ENCODE measurements at places on chromosomes 5 and 9.
A peak's percentile ranks its signal among the peaks of the same experiment; 100 is the strongest.

DNA sequence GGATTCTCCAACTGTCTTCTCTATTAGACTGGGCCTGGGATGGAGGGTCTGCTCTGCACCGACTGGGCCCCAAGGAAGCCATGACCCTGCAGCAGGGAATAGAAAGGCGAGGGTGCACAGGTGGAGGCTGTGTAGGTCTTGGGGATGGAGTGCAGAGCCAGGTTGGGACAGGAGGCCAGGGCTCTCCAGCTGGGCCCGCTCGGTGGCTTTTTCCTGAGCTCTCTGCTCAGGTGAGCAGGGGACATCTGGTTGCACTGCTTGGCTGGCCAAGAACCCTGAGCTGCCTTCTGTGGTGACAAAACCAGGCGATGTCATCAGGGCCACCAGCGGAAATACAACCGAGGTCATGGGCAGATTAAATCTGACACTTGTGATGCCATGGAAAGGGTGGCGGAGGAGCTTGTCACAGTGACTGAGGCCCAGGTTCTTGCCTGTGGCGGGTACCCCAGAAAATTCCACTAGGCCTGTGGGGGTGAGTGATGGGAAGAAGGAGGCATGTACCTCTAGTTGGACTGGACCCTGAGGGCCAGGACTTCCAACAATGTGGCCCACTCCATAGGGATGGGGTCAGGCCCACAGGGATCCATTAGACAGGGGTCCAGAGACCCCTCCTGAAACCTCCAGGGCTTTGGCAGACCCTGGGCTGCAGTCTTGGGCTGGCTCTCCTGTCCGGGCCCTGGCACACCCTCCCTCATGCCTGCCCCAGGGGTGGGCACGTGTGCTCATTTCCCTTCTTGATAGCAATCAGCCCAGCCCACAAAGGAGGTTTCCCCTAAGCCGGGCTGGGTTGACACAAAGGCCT, 4.4 kb upstream of the IL3 start:
- DNase-seq = peak; percentile 61

DNA sequence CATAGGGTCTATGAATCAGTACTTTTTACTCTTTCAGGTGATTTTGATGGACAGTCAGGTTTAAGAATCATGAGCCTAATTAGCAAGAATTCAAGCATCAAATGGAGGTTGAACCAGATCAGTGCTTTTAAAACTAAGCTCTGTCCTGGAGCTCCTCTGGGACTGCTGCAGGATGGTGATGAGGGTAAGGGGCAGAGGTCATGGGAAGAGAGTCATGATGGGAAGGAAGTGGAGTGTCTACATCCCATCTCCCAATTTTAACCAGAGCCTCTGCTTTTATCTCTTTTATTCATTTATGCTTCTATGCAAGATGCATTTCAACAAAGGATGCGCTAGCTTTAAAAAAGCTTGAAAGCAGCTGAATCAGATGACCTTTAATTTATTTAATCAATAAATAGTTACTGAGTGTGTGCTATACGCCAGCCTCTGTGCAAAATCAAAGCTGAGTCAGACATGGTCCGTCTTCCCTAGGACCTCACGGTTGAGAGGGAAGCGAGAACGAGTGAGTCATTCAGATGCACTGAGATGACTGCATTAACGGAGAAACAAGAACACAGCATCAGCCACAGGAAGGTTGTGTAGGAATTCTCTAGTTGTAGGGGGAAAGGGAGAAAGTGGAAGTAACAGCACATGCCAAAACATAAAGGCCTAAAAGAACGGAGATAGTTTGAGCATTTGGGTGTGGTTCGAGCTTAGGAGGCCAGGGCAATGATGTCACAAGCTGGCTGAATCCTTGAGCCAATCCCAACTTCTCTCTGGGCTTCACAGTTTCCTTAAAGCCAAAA, 441.6 kb upstream of the BRINP1 start:
- DNase-seq = no peak

- DNase-seq = no peak
These were observed 48.9 kb downstream of the IL31RA start for GRCh38 chr5:55900068-55900467.

GRCh38 chr9:75186767-75187380, 98.6 kb downstream of the OSTF1 start:
- DNase-seq = no peak

GRCh38 chr5:87069974-87070608, 197.6 kb upstream of the RASA1 start:
- DNase-seq = no peak

GRCh38 chr5:76337953-76338451, 65.1 kb upstream of the IQGAP2 start:
- DNase-seq = no peak

- DNase-seq = no peak
These were observed 75.2 kb upstream of the RASGRF2 start for GRCh38 chr5:80884929-80885328.

Data from sigmoid colon (tissue), 7 donors.